ENCODE measurements at places on chromosomes 3 and 15.
A peak's percentile ranks its signal among the peaks of the same experiment; 100 is the strongest.

GRCh38 chr15:85380812-85381642 is 624 bp downstream of the AKAP13 start:
- peak; percentile 51 for DNase-seq

GRCh38 chr15:55770261-55770660 is 27.3 kb upstream of the PRTG start:
- DNase-seq = no peak

DNA sequence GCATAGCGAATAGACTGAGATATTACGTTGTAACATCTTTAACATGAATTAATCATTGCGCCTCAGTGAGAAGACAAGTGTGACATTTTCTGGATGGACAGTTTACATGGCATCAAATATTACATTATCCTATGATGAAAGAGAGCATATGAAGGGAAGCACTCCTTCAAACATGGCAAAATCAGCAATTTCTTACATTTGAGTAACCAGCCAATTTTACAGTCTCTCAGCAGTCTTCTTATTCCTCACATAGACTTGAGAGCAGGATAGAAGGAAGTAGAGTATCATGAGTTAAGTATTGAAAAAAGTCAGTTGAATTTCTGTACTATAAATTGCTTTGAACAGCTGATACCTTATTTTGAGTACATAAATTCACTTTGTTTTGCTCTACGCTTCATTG is 38.9 kb downstream of the FANCI start:
- no peak for DNase-seq

DNA sequence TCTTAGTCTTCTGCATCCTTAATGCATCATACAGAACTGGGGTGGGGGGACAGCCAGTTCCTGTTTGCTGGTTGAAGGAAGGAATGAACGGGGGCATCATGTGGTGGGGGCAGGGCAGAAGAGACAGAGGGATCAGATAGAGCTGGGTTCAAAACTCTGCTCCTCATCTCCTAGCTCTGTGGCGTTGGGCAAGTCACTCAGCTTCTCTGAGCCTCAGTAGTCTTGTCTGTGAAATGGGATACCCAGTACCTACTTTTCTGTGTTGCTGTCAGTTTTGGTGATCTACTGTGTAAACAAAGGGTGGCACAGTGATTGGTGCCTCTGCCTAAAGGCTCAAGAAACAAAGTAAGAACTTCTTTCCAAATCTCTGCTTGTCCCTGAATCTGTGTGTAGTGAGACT is 36.3 kb downstream of the RHCG start:
- DNase-seq = no peak

GRCh38 chr3:44862226-44862637 is 520 bp downstream of the TMEM42 start:
- DNase-seq = no peak

DNA sequence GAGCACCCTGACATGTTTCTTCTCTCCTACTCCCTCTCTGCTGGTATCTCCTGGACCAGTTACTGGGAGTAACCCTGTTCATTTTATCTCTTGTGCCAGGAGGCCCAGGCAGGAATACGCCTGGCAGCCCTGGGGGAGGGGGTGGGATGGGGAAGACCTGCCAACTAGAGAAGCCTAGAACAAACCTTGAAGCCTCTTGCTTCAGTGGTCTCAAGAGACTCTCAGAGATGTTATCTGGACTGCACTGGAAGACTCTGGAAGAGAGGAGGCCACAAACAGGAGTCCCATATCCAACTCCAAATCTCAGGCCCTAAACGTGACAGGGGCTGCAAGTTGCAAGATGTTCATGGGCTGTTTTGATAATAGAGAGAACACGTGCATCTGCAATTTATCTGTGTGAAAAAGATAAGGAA is at the start of gene EPB42:
TSS of gene EPB42 (minus strand) at position 28 of the 413 bp plus-strand sequence. CDS start 193 bp downstream, outside the sequence.
- no peak for DNase-seq

DNA sequence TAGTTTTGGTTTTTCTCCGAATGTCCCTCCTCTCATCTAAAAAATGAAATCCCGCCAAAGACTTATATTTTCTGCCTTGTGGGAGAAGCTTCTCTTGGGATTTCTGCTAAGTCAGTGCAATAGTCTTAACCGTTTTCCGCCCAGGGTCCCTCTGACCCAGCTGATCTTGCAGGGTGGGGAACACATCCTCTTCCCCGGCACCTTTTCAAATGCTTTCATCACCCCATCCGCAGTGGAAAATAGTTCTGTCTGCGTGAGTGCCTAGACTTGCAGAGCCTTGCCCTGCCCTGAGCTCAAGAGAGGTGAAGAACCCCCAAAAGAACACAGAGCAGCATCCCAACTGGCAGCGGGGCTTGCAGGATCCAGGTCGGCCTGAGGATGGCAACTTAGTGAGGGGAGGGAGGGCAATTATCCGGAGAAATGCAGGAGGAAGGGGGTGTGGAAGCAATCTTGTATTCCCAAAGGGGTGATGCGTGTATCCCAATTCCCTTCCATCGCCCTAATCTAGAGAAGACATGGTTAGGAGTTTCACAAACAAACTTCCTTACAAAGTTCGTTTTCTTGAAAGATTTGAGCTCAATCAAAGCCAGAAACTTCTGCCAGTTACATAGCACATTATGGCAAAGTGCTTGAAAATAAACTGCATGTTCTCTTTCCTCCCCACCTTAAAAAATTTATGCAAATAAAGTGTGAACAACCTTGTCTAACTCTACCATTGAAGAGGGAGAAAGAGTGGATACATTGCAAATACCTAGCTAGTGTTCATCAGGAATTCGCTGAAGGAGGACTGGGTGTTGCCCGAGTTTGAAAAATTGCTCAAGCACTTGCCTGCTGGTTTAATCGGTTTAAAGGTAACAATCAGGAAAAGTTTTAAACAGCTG is 79.9 kb downstream of the NR2F2 start:
- DNase-seq = no peak

GRCh38 chr15:66169023-66169422 is 84.5 kb downstream of the MEGF11 start:
- no peak for DNase-seq

GRCh38 chr3:156676768-156677479 is 2.5 kb downstream of the TIPARP start:
- no peak for DNase-seq

GRCh38 chr15:92886042-92886537 is 14.0 kb upstream of the CHD2 start:
- DNase-seq = no peak

DNA sequence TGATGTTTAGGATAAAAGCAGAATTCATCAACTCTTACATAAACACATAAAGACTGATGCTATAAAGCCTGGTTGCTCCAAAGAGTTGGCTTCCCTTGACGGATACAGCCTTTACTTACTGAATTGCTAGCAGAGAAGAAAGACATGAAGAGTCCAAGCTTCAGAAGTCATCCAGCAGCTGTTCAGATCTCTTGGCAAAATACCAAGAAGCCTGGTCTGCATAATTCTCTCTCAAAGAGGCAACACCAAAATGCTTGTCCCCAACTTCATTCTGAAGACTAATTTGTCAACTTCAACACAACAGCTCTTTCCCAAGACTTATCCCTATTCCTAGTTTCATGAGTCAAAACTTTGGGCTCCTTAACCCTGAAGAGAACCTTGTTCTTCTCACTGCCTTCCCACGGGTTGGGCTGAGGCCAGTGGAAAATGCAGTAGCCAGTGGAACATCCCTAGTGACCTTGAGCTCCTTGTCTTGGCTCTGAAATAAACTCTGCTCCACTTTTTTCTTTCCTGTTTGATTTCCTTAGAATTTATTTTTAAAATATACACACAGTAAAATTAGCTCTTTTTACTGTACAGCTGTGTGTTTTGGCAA is 119.2 kb upstream of the THBS1 start:
- no peak for DNase-seq

GRCh38 chr3:32872487-32873382 is 54.9 kb downstream of the TRIM71 start:
- no peak for DNase-seq

DNA sequence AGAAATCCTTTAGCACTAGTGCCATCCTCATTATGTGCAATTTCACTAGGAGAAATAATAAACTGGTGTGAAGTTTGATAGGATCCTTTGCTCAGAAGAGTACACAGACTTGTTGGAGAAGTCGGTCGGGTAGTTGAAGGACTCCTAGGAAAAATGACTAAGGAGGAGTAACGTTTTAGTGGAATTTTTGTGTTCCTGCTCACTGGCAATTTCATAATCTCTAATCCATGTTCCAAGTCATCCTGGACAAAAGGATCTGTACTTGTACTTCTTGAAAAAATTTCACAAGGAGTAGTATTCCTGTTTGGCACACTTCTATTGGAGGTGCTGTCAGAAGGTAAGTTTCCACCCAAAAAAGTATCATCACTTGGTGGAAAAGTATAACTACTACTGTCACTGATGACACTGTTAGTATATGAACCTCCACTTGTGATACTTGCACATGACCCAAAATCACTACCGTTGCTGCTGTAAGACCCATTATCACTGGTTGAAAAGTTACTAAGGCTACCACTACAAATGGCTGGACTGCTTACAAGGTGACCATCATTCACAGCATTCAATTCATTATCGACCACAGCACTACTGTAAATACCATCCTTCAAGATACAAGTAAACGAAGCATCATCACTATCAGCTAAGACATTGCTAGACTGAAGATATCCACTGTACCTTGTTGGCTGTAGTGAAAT is 77.4 kb downstream of the NEDD4 start:
- DNase-seq = no peak

- DNase-seq = no peak
These were observed 3.5 kb downstream of the TBL1XR1 start for GRCh38 chr3:177193688-177194268.

GRCh38 chr3:27488821-27489220 is 4.6 kb upstream of the SLC4A7 start:
- no peak for DNase-seq

- DNase-seq = no peak
These were observed 51.3 kb upstream of the FBN1 start for GRCh38 chr15:48696627-48697312.

- DNase-seq = no peak
These were observed 90.4 kb downstream of the SUCLG2 start for GRCh38 chr3:67564008-67564407.

DNA sequence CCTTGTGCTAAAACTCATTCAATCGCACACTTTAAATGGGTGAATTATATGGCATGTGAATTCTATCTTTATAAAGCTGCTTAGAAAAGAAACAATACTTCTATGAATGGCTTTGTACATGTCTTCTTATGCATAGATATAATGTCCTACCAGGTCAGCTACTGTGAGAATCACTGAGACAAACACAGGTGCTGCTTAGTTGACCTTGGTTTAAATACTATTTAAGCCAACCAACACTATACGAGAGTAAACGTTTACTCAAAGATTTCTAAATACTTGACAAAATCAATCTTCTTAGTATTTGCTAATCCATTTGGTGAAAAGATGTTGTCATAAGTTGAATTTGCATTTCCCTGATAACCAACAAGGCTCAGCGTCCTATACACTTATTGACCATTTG is 260.3 kb downstream of the ADAMTS17 start:
- DNase-seq = no peak

DNA sequence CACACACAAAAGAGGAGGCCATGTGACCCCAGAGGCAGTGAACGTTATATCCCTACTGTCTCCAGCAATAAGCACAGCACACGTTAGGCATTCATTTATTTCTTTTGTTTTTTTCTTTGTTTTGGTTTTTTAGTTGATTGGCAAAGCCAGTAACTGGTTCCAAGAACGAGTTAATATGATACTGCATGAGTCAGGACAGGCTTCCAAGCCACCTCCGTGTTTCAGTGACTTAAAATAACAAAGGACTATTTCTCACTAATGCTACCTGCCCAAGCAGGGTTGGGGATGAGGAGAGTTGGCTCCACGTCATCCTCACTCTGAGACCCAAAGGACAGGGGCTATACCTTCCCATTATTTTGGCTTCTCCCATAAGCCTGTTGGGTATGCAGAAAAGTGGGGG is 130.5 kb downstream of the ST8SIA2 start:
- DNase-seq = no peak

DNA sequence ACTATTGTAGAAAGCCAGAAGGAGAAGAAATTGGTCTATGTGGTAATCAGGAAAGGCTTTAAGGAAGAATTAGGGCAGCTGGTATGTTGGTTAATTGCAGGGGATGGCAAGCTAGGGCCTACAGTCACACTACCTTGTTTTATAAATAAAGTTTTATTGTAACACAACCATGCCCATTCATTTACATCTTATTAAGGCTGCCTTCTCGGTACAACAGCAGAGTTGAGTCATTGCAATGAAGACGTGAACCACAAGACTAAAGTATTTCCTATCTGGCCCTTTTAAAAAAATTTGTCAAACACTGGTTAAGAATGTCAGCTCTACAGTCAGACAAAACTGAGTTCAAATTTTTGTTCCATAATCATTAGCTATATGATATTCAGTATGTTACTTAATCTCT is 8.3 kb downstream of the SERPINI1 start:
- DNase-seq = no peak

- no peak for DNase-seq
These were observed 508.7 kb downstream of the AGBL1 start for GRCh38 chr15:86588413-86588812.

GRCh38 chr3:2944628-2945027 is 165.5 kb downstream of the IL5RA start:
- DNase-seq = no peak

DNA sequence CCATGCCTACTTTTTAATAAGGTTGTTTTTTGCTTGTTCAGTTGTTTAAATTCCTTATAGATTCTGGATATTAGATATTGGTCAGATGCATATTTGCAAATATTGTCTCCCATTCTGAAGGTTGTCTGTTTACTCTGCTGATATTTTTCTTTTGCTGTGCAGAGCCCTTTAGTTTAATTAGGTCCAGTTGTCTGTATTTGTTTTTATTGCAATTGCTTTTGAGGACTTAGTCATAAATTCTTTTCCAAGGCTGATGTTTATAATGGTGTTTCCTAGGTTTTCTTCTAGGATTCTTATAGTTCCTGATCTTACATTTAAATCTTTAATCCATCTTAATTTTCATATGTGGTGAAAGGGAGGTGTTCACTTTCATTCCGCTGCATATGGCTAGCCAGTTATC is 77.4 kb downstream of the PTPRG start:
- no peak for DNase-seq

GRCh38 chr3:124791142-124791541 is 60.9 kb downstream of the UMPS start:
- no peak for DNase-seq

GRCh38 chr3:119559441-119559963 is at the start of gene CD80:
TSS of gene CD80 (minus strand) at chr3:119559614. CDS start at chr3:119557728, 1,886 bp downstream.
- no peak for DNase-seq

- DNase-seq = no peak
These were observed 153.4 kb upstream of the THRB start for GRCh38 chr3:24648063-24648462.

DNA sequence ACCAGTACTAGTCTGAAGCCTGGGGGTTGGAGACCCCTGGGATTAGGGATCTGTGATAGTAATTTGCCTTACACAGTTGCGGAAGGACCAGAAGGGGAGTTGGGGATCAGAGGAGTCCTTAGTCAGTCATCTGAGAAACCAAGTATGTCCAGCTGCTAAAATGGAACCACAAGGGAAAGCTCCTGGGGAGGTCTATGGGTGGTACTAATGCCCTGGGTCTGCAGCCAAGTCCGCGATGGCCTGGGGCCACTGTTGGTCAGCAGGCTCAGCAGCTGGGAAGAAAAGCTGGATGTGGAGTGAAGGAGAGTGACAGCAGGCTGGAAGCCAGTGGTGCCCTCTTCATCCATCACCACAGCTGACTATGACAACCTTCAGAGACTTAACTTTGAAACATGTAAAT is 2.2 kb upstream of the ANKDD1A start:
- DNase-seq = no peak

All from stimulated activated CD8-positive, alpha-beta memory T cell treated with anti-CD3 and anti-CD28 coated beads, Interleukin-12 subunit alpha, Interleukin-12 subunit beta, amount 100 ng/mL, for 4 hours (primary cell).